ENCODE measurements at places on chromosomes 4 and X.
A peak's percentile ranks its signal among the peaks of the same experiment; 100 is the strongest.

- peak; percentile 8 for DNase-seq
Measured at GRCh38 chrX:15855568-15856221, 1.1 kb upstream of the AP1S2 start.

GRCh38 chr4:185210102-185210981, 944 bp downstream of the SNX25 start:
- no peak for DNase-seq

DNA sequence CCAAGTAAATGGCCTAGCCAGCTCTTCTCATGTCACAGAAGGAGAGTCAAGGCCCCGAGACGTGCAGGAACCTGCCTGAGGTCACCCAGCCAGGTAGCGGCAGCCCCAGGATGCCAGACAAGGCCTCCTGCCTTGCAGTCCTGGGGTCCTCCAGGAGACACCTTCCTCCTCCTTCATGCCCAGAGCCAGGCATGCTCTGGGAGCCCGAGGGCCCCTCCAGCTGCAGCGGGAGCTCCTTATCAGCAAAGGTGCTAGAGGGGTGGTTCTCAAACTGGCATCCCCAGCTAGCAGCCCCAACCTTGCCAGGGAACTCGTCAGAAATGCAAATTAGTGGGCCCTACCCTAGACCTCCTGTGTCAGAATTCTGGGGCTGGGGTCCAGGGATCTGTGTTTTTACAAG, 56.2 kb upstream of the AFAP1 start:
- DNase-seq = no peak

- DNase-seq = no peak
Measured at GRCh38 chrX:46256875-46257274, 288.3 kb downstream of the ZNF674 start.

GRCh38 chr4:86055898-86056297, 304.0 kb downstream of the MAPK10 start:
- no peak for DNase-seq

DNA sequence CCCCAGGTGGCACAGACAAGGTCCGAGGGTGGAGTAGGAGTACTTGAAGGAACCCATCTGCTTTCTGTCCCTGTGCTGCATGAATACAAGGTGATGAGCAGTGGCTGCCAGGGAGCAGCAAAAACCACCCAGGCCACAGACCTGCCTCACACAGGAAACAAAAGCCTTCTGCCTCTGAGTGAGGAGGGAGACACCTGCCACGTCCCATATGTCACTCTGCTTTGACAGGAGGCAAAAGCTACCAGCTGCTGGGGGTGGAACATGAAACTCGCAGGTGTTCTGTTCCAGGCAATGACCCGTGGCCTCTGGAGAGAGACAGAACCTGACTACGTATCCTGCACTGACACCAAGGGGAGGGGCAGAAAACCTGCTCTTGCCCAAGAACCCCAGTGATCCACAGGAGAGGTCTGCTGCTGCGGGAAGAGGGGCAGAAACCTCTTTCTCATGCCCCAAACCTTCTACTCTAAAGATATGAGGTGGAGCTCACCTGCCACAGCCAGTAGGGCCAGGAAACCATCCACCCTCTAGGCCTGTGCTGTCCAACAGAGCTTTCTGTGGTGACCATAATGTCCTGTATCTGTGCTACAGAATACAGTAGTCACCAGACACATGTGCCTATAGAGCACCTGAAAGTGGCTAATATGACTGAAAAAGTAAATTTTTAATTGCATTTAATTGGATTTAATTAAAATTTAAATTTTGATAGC, 172.9 kb downstream of the PRDM5 start:
- peak; percentile 9 for DNase-seq

DNA sequence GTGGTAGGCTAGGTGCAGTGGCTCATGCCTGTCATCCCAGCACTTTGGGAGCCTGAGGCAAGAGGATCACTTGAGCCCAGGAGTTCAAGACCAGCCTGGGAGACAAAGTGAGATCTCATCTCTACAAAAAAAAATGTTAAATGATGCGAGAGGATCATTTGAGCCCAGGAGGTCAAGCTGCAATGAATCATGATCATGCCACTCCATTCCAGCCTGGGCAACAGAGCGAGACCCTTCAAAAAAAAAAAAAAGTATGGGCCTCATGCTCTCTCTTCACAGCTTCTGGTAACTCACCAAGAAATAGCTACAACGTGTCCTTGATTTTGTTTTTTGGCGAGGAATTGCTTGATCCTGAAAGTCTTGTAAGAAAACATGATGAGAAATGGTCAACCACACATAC, 1.3 kb downstream of the ACE2 start:
- DNase-seq = no peak

DNA sequence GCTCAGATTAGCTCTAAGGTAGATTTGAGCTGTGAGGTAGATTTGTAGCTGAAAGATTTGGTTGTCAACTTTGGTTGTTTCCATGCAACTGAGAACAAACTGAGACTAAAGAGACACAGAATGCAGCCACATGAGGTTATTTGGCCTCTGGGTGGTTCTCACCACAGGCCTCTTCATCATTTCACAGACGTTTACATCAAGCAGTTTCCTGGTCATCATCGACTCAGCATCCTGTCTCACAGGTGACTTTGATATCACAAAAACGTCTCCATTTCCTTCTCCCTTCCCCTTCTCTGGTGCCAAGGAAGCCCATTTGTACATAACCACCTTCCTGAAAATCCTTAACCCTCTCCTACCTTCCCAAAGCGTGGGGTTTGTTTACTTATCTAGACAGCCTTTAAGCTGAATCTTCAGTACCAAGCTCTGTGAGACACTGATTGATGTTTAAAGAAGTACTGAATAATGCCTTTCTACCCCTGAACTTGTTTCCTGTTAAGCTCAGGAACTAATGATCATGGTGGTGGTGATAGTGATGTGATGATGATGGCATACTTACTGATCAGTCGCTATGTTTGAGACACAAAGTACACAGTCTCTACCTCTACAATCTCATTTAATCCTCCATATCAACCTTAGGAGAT, 81.9 kb downstream of the FAM114A1 start:
- DNase-seq = no peak

DNA sequence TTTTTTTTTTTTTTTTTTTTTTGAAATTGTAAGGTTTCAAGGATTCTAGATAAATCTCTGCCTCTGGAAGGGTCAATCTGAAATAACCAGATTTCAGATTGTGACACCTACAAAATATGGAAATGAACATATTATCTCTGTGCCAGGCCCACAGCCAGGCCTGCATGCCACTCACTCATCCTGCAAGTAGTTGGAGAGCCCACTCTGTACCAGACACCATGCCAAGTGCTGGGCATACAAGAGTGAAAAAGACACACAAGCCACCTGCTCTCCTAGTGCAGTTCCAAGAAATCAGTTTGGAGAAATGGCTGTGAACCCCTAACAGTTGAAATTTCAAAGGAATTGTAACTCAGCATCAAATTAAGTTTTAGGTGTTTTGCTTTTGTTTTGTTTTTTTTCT, 145.9 kb upstream of the NOCT start:
- no peak for DNase-seq

GRCh38 chrX:5290635-5291034, 938.0 kb downstream of the NLGN4X start:
- no peak for DNase-seq

DNA sequence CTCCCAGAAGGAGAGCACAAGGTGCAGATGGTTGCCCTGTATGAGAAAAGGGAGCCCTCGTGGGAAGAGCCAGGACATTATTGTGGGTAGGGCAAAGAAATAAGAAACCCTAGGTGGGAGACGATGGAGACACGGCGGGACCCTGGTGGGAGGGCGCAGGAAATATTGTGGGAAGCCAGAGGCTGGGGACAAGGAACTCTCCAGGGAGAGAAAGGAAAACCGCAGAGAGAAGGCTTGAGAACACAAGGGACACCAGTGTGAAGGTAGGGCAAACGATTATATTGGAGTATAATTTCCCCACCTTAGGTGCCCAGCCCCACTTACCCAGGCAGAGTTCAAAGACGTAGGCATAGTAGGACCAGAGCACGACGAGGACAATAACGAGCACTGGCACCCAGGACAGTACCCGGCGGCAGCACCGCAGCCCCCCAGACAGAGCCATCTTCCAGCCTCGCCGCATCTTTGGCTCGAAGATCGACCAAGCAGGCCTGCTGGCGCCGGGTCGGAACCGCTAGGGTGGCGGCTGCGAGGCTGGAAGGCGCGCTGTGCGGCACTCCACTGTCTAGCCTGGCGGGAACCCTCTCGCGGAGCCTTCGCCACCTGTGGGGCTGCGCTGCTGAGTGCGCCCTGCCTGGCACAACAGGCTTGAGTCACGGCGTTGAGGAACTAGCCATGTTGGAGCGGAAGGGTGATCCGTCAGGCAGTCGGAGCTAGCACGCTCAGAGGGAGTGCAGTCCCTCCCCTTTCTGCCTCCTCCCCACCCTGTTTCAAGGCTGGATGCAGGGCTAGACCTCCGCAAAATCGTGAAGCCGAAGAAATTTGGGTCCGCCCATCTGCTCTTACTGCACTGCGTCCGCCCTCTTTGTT, at the start of gene ZDHHC15:
Gene ZDHHC15, minus strand, starts transcription at position 473 of the 867 bp plus-strand sequence. Its CDS starts 13 bp downstream, at position 460.
- DNase-seq = no peak

DNA sequence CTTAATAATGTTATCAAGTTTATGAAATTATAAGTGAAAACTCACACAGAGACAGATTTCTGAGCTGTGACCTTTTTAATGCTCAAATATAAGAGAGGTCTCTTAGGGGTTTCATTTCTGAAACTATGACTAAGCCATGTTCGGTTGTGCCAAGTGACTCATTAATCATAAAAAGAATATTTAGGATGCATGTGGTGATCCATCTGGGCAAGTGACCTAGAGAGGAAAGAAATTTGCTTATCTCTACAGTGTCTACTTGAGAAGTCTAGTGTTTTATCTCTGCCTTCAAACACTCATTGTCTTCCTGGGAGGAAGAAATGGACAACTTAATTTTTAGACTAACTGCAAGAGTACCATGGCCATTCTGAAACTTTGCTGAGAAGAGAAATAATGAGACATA, 545.3 kb upstream of the GRID2 start:
- no peak for DNase-seq

GRCh38 chr4:183434666-183435190, 9.7 kb upstream of the CDKN2AIP start:
- no peak for DNase-seq

- no peak for DNase-seq
Measured at GRCh38 chr4:113634081-113634969, 127.2 kb downstream of the CAMK2D start.

- DNase-seq = no peak
Measured at GRCh38 chrX:131081772-131082740, 23.9 kb downstream of the ARHGAP36 start.

DNA sequence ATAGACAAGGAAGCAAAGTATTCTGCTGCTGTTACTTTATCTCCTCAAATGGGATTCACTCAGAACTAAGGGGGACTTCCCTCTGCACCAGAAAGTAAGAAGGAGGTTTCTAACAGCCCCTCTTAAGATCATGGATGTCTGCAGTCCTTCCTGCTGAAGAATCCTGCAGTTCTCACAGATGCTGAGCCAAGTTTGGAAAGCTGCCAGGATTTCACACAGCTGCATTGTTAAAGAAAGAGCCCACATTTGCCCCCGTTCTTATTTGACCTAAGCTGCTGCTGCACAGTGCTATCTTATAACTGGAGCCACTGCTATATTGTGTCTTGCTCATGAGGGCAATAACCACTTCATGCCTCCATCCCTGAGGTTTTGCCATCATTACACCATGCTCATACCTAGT, 81.1 kb downstream of the FAAH2 start:
- no peak for DNase-seq

- DNase-seq = no peak
Measured at GRCh38 chr4:79317711-79318110, 8.2 kb downstream of the NAA11 start.

DNA sequence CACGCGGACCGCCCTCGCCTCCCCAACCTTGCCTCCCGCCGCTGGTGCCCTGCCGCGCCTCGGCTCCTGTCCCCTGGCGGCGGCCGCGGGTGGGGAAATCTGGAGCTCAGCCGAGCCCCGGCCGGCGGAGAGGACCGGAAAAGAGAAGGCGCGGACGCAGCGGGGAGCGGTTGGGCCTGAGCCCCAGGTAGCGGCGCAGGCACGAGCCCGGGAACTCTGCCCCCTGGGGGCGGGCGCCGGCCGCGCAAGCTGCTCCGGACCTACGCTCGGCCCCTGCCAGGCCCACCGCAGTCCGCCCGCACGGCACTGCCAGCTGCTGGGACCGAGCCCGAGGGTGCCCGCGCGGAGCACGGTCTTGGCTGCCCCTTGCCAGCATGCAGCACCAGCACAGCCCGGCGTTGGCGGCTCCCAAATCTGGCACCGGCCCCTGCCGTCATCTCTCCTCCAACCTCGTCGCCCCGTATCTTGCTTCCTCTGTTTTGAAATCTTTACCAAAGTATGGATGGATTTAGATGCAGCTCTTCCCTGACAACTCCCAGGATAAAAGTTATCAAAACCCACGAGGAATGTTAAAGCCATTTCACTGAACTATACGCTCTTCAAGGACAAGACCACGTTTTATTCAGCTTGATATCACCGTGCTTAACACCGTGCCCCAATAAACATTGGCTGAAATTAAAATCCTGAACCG, at the start of gene PRSS12:
Gene PRSS12, minus strand, starts transcription at position 161 of the 691 bp plus-strand sequence. CDS start 283 bp downstream, outside the sequence.
- DNase-seq = peak; percentile 7

GRCh38 chr4:38085751-38086150, 125.6 kb downstream of the PTTG2 start:
- DNase-seq = no peak

DNA sequence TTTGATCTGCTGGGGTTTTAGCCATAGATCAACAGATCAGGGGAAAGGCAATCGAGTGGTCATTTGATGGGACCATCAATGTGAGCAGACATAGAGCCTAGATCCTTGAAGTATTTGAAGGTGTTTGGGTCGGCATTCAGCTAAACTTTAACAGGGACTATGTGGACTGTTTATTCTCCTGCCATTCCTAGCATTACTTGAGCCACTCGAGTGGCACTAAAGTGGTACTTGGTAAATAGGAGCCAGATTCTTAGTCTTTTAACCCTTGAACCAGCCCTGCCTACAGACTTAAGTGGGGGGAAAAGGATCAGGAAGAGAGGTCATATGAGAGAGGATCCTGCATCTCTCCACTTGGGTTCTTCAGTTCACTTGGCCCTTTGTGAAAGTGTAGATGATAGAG, 3.8 kb downstream of the MSN start:
- no peak for DNase-seq

DNA sequence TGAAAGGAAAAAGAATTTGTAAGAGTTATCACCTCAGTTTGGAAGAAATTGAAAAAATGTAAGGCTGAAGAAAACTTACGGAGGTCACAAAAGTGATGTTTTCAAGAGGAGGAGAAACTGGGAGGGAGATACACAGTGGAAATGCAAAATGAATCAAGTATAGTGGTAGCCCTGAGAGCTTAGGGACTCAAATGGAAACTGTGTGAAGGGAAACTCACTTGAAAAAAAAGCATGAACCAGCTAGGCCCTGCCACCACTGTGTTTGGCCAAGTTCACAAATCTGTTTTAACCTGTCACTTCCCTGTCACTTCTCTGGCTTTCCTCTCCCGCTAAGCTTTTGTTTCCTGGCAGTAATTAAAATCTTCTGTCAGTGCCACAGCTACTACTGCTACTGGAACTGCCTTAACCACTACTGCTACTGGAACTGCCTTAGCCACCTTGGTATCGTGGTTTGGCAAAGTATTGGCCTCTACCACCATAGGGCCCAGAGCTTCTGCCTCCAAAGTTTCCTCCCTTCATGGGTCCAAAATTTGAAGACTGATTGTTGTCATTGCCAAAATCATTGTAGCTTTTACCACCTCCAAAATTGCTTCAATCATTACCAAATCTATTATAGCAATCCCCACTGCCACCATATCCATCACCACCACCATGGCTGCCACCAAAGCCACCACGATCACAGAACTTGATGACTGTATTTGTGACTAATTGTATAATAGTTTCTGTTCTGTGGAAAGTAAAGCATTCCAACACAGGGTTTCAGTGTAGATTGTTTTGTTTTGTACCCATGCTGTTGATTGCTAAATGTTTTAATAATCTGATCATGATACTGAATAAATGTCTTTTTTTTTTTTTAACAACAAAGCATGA, 41.5 kb downstream of the SMARCA5 start:
- DNase-seq = no peak

GRCh38 chr4:185286571-185286970, 77.2 kb downstream of the SNX25 start:
- no peak for DNase-seq
